A172 (cell line): ENCODE measurements at places on chromosomes 4 and X. TPM values are rescaled to one million over a fixed set of nuclear protein-coding genes. Genes with fewer than 3 reads are reported as not detected.
A peak's percentile ranks its signal among the peaks of the same experiment; 100 is the strongest.

The WDFY3 gene
- total RNA-seq = 33.3 and 39.8 TPM in 2 replicates

The CLGN gene
- total RNA-seq = 0.53 and 1.3 TPM in 2 replicates

The COX18 gene
- total RNA-seq = 21.8 and 22.8 TPM in 2 replicates

The MAGEB1 gene
- not detected in 2 replicates for total RNA-seq

The IL21 gene
- total RNA-seq = not detected in 2 replicates

The PTPN13 gene
- 5.9 and 7.0 TPM in 2 replicates for total RNA-seq

The ABCG2 gene
- 0.96 and 2.1 TPM in 2 replicates for total RNA-seq

The GPR119 gene
- total RNA-seq = not detected in 2 replicates

The SORBS2 gene
- total RNA-seq = 9.3 and 14.2 TPM in 2 replicates

The TCEAL9 gene
- total RNA-seq = 166 and 199 TPM in 2 replicates

The FREM3 gene
- not detected in 2 replicates for total RNA-seq

The CT45A3 gene
- total RNA-seq = not detected in 2 replicates

The FGFR3 gene
- 12.4 and 19.8 TPM in 2 replicates for total RNA-seq

- no peak for DNase-seq
Observed at GRCh38 chr4:150206265-150206664, 128.0 kb downstream of the DCLK2 start.

GRCh38 chr4:96691521-96691920 is 851.6 kb downstream of the PDHA2 start:
- DNase-seq = no peak

DNA sequence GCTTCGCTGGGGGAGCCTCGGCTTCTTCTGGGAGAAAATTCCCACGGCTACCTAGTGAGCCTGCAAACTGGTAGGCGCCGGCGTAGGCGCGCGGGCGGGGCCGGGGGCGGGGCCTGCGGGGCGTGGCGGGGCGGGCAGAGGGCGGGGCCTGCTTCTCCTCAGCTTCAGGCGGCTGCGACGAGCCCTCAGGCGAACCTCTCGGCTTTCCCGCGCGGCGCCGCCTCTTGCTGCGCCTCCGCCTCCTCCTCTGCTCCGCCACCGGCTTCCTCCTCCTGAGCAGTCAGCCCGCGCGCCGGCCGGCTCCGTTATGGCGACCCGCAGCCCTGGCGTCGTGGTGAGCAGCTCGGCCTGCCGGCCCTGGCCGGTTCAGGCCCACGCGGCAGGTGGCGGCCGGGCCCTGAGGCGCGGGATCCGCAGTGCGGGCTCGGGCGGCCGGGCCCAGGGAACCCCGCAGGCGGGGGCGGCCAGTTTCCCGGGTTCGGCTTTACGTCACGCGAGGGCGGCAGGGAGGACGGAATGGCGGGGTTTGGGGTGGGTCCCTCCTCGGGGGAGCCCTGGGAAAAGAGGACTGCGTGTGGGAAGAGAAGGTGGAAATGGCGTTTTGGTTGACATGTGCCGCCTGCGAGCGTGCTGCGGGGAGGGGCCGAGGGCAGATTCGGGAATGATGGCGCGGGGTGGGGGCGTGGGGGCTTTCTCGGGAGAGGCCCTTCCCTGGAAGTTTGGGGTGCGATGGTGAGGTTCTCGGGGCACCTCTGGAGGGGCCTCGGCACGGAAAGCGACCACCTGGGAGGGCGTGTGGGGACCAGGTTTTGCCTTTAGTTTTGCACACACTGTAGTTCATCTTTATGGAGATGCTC is at the start of gene HPRT1:
HPRT1 (plus strand) TSS at position 161 of the 857 bp plus-strand sequence; CDS start at position 308, 147 bp downstream.
- DNase-seq = peak; percentile 29

GRCh38 chr4:21901831-21902230 is 46.7 kb downstream of the KCNIP4 start:
- peak; percentile 39 for DNase-seq

GRCh38 chr4:39365360-39365759 is 802 bp downstream of the RFC1 start:
- no peak for DNase-seq

DNA sequence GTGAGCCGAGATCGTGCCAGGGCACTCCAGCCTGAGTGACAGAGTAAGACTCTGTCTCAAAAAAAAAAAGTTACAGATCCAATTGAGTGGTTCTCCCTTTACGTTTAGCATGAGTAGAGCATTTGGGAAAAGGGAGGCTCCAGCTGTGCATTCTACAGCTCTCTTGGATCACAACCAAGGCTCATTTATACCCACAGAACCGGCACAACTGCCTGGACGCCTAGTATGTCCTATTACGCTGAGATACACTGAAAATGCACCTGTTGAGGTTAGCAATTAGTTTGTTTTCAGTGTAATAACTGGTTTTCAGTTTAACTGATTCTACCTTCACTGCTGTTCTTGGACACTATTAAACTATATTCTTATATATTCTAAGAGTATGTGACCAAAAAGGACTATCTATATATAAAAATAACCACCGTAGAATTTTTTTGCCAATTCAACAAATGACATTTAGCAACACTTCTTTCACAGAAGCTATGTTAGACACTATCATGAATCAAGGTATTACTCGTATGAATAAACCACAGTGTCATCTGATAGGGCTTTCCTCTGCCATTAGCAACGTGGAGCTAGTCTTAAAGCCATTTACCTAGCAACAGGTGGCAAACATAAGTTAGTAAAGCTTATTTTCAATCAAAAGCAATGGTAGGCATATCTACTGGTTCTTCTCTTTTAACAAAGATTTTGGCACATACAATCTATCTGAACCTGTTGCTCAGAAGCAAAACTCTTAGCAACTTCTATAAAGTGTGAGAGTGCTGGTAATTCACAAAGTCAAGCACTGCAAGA is 3.6 kb downstream of the OTUD4 start:
- no peak for DNase-seq

- no peak for DNase-seq
Observed at GRCh38 chr4:87017580-87018342, 83.0 kb downstream of the AFF1 start.

DNA sequence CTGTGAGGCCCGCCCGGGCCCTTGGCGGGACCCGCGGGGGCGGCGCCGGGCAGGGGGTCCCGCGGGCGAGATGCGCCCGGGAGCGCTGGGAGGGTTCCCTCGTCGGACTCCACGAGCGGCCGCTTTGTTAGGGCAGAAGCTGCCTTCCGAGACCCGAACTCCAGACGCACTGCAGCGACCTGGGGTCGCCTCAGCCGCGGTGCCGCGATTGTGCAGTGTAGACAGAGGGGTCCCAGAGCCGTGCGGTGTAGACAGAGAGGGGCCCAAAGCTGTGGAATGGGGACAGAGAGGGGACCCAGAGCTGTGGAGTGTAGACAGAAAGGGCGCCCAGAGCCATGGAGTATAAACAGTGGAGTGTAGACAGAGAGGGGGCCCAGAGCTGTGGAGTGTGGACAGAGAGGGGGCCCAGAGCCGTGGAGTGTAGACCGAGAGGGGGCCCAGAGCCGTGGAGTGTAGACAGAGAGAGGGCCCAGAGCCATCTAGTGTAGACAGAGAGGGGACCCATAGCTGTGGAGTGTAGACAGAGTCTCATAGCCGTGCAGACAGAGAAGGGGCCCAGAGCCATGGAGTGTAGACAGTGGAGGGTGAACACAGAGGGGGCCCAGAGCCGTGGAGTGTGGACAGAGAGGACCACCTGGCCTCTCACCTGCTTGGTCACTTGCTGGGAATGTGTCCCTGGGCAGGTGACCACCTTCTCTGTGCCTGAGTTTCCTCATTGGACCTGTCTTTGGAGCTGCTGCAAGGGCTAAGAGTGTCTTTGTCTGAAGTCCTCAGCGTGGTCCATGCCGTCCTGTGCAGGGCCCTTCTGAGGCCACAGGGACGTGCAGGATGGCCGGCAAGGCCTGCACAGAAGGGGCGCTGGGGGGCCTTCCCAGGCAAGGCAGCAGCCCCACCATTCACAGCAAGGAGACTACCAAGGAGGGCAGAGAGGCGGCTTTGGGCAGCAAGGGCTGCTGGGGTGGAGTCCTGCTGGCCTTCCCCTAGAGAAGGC is 875 bp downstream of the RGS12 start:
- no peak for DNase-seq

GRCh38 chrX:107199491-107199890 is 6.7 kb downstream of the NUP62CL start:
- no peak for DNase-seq

DNA sequence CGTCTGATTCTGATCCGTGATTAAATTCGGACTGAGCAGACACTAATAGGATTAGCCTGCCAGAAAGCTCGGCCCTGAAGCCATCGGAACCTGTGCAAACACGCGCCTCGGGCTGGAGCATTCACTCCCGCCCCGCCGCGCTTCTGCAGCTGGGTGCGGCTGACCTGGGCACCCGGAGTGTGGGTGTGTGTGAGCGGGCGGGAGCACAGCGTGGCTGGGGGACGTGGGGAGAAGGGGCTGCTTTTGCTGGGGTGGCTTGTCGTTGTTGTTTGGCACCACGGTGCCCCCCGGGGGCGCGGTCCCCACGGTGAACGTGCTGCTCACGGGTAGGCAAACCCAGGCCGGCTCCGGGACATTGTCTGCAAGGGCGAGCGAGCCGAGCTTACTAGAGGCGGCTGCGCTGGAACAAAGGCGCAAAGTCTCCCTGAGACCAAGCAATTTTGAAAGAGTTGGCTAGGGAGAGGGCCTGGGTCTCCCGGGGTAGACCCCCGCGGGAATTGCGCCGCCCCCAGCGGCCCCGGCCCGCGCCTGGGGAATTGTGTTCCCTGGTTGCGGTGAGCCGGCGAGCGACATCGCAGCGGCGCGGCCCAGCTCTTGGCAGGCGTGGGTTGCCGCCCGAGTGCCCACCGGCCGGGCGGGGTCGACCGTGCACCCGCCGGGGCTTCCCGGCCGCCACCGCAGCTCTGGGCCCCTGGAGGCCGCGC is 1.4 kb downstream of the MAMLD1 start:
- DNase-seq = peak; percentile 8

- DNase-seq = no peak
Observed at GRCh38 chr4:40536032-40536431, 93.6 kb downstream of the RBM47 start.

- DNase-seq = no peak
Observed at GRCh38 chr4:185566972-185567371, 31.7 kb upstream of the PDLIM3 start.

- no peak for DNase-seq
Observed at GRCh38 chr4:122635205-122635604, 14.3 kb upstream of the IL21 start.

DNA sequence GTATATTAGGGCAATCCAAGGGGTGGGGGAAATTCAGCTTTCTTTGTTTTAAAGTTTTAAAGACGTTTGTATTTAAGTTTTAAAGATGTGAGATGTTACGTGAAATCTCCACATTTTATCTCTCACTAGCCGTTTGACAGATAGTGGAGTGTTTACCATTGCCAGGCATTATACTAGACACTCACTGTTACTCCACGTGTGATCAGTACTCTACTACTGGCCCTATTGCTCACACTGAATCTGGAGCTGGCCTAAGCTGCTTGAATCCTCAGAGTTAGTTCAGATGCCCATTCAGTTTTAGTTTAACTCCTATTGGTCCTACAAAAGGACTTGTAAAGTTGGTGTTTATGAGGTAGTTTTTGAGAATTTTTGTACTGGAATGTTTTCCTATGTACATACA is 4.5 kb downstream of the ADAD1 start:
- no peak for DNase-seq

GRCh38 chr4:98838977-98839618 is 89.8 kb downstream of the EIF4E start:
- DNase-seq = peak; percentile 69

DNA sequence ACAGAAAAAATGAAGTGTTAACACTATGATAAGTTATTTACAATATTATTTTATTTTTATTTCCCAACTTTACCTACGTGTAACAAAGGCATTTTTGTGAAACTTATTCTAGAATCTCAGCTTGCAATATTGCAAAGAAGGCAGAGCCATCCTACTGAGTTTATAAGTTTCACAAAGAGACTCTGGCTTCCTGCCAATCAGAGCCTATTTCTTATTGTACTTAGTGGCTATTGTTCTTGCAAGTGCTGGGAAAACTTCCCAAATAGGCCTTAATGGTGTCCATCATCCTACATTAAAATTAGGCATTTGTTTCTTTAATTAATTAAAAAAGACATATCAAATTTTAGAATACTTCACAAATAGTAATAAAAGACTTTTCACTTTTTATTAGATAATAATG is 233.2 kb downstream of the EPHA5 start:
- no peak for DNase-seq
